ENCODE measurements at places on chromosomes 3 and 15. TPM values are rescaled to one million over a fixed set of nuclear protein-coding genes. Genes with fewer than 3 reads are reported as not detected.

PRR20G gene
- not detected for total RNA-seq

SLC12A1 gene
- not detected for total RNA-seq

TUSC7 gene
- total RNA-seq: not detected

CXCR6 gene
- not detected for total RNA-seq

ALDH1A2 gene
- 13.7 TPM for total RNA-seq

LDHAL6B gene
- not detected for total RNA-seq

ADAMTS9 gene
- total RNA-seq: 4.6 TPM

LRRC15 gene
- 7.1 TPM for total RNA-seq

TNNC1 gene
- total RNA-seq: 1.7 TPM

SLC6A11 gene
- not detected for total RNA-seq

FEZF2 gene
- total RNA-seq: not detected

FGF7 gene
- 233 TPM for total RNA-seq

ADGRG7 gene
- total RNA-seq: not detected

ANKRD63 gene
- total RNA-seq: not detected

CYP8B1 gene
- total RNA-seq: not detected

DLG1 gene
- 77.2 TPM for total RNA-seq

PRSS50 gene
- under 0.01 TPM for total RNA-seq

C3orf20 gene
- 0.13 TPM for total RNA-seq

SCN11A gene
- 0.11 TPM for total RNA-seq

LNP1 gene
- total RNA-seq: 5.1 TPM

RAMAC gene
- total RNA-seq: 26.3 TPM

CNTN3 gene
- total RNA-seq: 0.13 TPM

WDR93 gene
- total RNA-seq: 0.32 TPM

XIRP1 gene
- total RNA-seq: not detected

SLC38A3 gene
- 0.11 TPM for total RNA-seq

TNFSF10 gene
- total RNA-seq: 4.3 TPM

RLBP1 gene
- total RNA-seq: not detected

CCR5 gene
- total RNA-seq: under 0.01 TPM

ALG1L2 gene
- total RNA-seq: 0.91 TPM

CAPN3 gene
- 1.9 TPM for total RNA-seq

Data from articular chondrocyte of knee joint (primary cell).